ENCODE measurements at places on chromosomes 1 and 21.

GRCh38 chr1:9465640-9466039, 73.6 kb upstream of the SLC25A33 start:
- DNase-seq = no peak

- DNase-seq = no peak
These were observed 135.9 kb downstream of the SLC30A10 start for GRCh38 chr1:219792337-219793021.

DNA sequence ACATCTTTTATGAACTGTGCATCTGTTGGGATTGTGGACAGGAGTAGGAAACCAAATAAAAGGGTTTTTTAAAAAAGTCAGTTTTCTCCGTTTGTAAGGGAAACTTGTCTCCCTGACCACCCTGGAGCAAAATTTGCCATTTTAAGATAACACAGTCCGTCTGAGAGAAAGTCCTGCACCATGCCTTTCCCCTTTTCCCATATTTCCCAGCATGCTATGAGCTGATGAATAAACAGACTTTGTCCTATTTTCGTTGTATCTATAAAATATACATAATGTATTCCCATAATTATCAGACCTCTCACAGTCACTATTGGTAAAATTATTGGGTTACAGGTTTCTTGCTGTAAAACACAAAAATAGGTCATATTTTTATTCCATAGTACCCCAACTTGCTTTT, 1.7 kb upstream of the AKT3 start:
- no peak for DNase-seq

DNA sequence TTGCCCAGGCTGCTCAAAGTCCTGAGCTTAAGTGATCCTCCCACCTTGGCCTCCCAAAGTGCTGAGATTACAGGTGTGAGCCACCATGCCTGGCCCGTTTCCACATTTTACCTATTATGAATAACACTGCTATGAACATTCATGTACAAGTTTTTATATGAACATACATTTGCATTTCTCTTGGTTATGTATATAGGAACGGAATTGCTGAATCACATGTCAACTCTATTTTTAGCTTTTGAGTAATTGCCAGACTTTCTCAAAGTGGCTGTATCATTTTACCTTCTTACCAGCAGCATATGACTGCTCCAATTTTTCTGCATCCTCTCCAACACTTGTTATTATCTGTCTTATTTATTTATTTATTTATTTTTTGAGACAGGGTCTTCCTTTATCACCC, 2.7 kb downstream of the SPATA21 start:
- DNase-seq = no peak

DNA sequence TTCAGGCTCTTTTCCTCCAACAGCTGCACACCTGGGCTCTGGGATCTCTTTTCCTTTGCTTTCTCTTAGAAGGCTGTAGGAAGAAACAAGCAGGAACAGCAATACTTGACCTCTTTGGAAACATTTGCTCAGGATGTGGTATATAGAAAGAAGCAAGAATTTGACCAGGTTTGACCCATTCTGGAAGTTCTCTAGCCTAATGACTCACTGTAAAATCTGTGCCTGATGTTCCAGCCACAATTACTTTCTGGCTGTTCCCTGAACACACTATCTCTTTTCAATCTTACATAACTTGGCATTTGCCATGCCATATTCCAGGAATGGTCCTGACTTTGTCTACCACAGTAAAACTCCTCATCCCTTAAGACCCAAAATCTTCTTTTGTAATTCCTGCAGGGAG, 419.9 kb upstream of the DAB1 start:
- no peak for DNase-seq

GRCh38 chr21:41170442-41170841, 2.5 kb downstream of the BACE2 start:
- DNase-seq = no peak

GRCh38 chr1:27872059-27872801, at the start of gene THEMIS2:
TSS of gene THEMIS2 (plus strand) at chr1:27872544. CDS start at chr1:27872572, 28 bp downstream.
- peak; percentile 77 for DNase-seq

Data from activated CD4-positive, alpha-beta T cell treated with anti-CD3 and anti-CD28 coated beads, Interleukin-2, amount 50 U/mL, for 4 hours (primary cell).